Thymus (tissue), 14 donors: ENCODE measurements at places on chromosomes 4 and X.

GRCh38 chrX:77014377-77015372, 432.5 kb upstream of the FGF16 start:
- DNase-seq = no peak

- DNase-seq = no peak
Observed at GRCh38 chrX:24426921-24427746, 38.0 kb upstream of the PDK3 start.

- DNase-seq = no peak
Observed at GRCh38 chr4:33961761-33962160, 2282.6 kb downstream of the ARAP2 start.

GRCh38 chr4:106315476-106315967, 487 bp downstream of the TBCK start:
- peak; percentile 66 for DNase-seq

GRCh38 chr4:147741190-147741788, 9.4 kb downstream of the ARHGAP10 start:
- no peak for DNase-seq

- no peak for DNase-seq
Observed at GRCh38 chr4:147787204-147787603, 55.3 kb downstream of the ARHGAP10 start.

DNA sequence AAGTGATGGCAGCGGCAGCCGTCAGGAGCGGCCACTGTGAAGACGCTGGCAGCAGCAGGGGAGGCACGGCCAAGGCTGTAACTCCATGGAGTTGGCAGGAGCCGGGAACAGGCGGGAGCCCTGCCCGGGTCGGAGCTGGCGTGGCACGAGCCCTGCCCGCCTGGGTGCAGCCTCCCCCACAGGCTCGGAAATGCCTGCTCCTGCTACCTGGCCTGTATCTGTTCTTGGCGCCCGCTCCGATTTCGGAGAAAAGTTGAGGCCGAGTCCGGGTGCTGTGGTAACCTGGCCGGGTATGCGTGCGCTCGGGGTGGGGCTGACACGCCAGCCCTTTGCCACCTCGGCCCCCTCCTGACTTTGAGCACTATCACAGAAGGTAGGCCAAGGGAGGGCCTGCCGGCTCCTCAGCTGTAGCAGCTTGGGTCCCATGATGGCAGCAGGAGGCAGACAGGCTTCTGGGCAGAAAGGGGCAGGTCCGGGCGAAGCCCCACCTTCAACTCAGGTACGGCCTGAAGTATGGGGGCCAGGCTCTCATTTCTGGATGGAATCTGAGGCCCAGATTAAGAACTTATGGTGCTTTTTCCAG, 51.2 kb upstream of the SHISA3 start:
- no peak for DNase-seq

GRCh38 chr4:108192056-108192455, 23.3 kb upstream of the LEF1 start:
- no peak for DNase-seq

DNA sequence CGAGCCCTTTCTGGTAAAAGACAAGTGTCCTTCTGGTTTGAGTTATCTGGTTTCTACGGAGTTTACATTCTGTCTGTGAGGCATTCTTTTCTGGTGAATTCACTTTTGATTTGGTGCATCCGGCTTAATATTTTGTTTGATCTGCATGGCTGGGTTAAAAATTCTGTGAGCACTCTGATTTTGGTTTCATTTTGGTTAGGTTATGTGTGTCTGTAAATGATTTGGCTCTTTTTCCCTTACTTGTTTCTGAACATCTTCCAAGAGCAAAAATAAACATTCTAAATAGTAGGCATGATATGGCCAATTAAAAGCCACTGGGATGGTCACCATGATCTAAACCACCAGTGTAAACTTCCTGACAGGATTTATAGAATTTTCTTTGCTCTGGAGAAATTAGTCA, 85.7 kb upstream of the PTPN13 start:
- DNase-seq = no peak

DNA sequence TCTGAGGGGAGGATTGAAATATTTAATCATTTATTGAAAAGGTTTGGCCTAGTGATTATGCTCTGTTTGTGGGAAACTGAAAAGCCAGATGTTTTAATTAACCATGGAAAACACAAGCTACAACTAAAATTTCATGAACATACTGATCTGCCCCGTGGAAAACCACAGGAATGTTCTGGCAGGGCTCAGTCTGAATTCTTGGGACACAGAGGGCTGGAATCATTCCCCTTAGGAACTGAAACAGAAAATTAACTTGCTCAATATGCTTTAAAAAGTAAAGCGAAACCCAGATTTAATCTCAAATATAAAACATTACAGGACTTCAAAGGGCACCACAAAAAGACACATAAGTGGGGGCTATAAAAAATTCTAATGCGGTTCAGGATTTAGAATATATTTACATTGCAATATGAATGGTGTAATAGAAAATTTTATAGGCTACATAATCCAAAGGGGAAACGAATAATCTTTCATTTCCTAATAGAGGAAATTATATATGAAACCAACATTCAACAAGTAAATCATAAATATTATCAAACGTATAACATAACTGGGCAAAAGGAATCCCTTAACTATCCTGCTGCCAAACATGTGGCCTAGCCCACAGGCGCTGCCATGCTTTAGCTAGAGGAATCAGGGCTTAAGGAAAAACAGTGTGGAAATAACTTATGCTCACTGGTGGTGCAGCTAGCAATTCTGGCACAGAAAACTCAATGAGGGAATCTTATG, 70.9 kb downstream of the APBB2 start:
- no peak for DNase-seq

- no peak for DNase-seq
Observed at GRCh38 chrX:4572691-4573090, 859.2 kb upstream of the PRKX start.
